ENCODE measurements at places on chromosomes 3 and 15.
A peak's percentile ranks its signal among the peaks of the same experiment; 100 is the strongest.

GRCh38 chr3:139745831-139746230 lies 68.1 kb upstream of the NMNAT3 start:
- DNase-seq = peak; percentile 32

- no peak for DNase-seq
These were observed 42.1 kb downstream of the OXSR1 start for GRCh38 chr3:38207254-38208003.

DNA sequence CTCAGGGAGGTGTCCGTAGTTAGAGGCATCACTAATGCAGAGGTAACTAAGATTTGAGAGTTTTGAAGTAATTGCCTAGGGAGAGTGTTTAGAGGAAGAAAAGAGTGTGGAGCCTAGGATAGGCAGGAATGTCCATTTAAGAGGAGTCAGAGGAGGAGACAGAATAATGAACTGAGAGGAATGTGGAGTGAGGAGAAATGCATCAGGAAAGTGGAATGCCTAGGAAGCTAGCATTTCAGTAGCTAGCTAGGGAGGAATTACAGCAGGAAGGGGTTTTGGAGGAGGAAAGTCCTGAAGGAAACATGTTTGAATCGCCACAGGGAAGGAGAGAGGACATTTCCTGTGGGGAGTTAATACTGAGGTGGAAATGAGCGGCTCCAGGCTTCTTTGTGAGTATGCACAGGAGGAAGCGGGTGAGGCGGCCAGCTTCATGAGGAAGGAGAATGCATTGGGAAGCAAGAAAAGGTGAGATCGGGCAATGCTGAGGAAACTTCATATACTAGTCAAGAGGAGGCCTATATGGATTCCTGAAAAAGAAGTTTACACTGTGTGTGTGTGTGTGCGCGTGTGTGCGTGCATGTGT lies 154.3 kb downstream of the TMEM108 start:
- no peak for DNase-seq

GRCh38 chr15:50879016-50879617 lies 29.4 kb upstream of the AP4E1 start:
- no peak for DNase-seq

- DNase-seq = no peak
These were observed 55.2 kb downstream of the PGPEP1L start for GRCh38 chr15:98952381-98952803.

DNA sequence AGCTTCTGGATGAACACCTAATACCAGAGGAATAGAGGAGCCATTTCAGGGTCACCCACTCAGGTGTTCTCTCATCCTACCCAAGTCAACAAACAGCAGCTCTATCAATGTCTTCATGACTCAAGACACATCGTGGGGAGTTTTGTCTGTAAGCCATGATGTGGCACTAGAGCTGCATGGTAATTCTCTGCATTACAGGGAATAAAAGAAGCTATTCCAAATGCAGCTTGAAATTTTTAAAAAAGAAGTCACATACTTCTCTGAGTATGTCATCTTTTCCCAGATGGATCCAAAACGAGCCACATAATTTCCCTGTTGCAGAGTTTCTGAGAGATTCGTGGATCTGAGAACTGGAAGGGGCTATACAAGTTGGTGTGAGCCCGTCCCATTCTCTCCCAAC lies 6.1 kb upstream of the THSD4 start:
- DNase-seq = peak; percentile 83

DNA sequence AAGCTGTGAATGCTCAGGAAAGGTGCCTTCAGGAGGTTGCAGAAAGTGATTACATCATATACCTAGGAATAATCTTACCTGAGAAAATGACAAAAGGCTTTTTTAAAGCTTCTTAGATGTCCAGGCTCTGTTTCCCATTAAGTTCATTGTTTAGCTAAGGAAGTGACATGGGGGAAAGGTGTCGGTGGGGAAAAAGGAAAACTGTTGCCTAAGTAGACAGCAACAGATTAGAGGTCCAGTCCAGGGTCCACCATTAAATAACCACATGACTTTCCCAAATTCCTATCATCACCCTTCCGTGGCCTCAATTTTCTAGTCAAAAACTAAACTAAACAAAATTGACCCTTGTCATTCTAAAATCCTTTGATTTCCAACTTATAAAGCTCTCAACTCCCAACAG lies 4.3 kb downstream of the WWTR1 start:
- DNase-seq = no peak

DNA sequence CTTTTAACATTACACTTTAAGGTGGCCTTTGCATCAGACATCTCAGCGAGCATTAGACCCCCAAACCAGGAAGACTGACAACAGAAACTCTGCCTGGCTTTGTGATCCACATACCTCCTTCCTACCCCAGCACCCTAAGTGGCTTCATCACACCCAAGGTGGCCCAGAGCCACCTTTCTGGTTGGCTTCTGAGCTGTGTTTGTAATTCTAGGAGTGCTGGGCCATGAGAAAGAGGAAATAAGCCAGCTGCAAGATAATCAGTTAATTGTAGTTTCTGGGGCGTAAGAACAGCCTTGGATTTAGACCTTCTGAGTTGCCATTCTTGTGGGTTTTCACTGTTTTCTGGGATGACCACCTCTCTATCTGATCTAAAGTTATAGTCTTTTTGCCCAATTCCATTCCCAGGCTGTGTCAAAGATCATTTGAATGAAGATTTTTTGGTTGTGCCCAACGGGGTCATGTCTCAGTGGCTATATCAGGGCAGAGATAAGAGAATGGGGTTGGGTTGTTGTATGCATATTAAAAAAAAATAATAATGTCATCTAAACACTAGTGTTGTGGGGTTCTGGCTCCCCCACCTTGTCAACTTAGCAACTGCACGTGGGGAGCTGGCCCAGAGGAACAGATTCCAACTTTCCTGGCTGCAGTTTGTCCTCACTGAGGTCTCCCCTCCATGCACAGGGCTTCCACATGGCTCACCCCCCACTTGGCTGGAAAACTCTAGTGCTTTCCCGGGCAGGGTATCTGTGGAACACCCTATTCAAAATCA lies 234.8 kb upstream of the WNT5A start:
- DNase-seq = peak; percentile 51

- peak; percentile 45 for DNase-seq
These were observed 137.9 kb downstream of the SSR3 start for GRCh38 chr3:156416846-156417558.

- no peak for DNase-seq
These were observed 119.6 kb downstream of the ABI3BP start for GRCh38 chr3:100873611-100874010.

GRCh38 chr3:138493804-138494606 lies 59.6 kb downstream of the ESYT3 start:
- DNase-seq = peak; percentile 76

- peak; percentile 88 for DNase-seq
These were observed 28.8 kb downstream of the LYSMD4 start for GRCh38 chr15:99704444-99704838.

DNA sequence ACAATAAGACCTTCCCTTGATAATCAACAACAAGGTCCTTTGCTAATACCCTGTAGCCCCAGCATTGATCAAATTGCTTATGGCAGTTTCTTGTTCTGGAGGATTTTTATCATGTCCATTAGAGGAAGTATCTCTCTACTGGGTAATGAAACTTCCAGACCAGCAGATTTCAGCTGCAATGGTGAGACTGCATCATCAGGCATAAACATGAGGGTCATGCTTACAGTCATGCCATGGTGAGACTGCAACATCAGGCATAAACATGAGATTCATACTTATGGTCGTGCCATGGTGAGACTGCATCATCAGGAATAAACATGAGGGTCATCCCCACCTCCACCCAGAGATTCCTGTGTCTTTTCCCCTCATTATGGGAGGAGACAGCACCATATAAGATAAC lies 129.0 kb upstream of the LIPC start:
- no peak for DNase-seq

GRCh38 chr15:28191832-28192231 lies 92.7 kb upstream of the OCA2 start:
- peak; percentile 47 for DNase-seq

GRCh38 chr3:81823882-81824395 lies 62.5 kb upstream of the GBE1 start:
- DNase-seq = peak; percentile 3

DNA sequence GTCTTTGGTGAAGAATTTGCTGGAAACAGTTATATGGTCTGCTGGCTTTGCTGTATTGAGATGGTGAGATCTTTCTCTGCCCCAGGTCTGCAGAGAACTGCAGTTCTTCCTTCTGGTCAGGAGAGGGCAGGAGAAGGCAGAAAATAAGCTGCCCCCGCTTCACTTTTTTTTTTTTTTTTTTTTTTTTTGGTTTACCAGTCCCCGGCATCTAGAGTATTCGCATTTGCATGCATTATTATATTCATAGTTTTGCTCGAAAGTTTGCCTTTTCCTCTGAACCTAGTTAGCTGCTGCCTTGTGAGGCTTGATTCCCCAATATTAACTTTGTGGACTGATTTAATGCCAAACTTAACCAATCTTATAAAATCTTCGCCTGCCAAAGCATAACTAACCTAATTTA lies 10.6 kb upstream of the PARL start:
- DNase-seq = peak; percentile 62

DNA sequence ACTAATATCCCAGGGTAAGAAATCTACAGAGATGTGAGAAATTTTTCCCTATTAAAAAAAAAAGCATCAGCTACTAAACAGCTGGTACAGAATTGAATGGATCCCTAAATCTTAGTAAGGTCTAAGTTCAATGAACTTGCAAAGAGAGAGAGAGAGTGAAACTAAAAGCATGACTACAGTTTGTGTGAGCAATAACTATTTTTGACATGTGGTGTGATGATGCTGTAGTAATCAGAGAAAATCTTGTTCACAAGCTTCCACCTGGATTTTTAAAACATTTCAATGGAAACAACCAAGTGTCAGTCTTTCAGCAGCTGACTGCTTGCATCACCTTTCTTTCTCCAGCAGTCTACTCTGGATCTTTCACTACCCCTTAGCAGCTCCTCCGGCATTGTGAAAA lies 45.2 kb upstream of the ABI3BP start:
- DNase-seq = peak; percentile 34

- DNase-seq = peak; percentile 9
These were observed 235.1 kb downstream of the CD47 start for GRCh38 chr3:107855710-107856109.

GRCh38 chr15:40388941-40389823 lies 6.7 kb downstream of the KNSTRN start:
- no peak for DNase-seq

DNA sequence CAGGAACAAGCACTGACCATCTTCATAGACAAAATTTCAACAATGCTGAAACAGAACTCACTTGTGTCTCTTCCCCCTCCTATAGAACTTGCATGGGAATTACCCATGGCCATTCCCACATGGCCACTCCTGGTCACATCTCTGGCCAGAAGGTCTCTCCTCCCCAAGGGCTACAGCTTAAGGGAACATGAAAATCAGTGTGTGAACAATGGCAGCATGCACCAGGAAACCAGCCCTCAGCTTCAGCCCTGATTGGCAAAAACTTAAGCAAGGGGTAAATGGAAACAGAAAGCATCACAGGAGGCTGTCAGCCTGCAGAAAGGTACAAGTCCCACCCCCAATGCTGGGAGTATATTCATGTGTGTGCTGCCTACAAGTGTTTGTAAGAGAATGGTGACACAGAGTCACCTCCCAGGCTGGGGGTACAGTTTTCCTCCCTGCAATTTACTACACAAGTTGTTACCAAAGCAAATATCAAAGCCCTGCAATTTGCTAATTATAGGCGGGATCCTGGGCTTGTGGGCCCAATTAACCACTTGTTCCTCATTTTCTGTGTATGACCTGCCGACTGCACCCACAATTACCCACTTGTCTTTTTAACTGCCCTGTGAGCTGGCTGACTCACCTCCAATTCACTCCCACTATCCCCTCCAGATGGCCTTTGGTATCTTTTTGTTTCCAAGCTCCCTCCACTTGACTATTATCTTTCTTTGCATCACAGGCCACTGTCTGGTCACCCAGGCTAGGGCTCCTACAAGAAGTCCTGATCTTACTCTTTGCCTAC lies 84.4 kb upstream of the HES1 start:
- no peak for DNase-seq

GRCh38 chr3:159029306-159030026 lies 227.6 kb downstream of the MFSD1 start:
- no peak for DNase-seq

DNA sequence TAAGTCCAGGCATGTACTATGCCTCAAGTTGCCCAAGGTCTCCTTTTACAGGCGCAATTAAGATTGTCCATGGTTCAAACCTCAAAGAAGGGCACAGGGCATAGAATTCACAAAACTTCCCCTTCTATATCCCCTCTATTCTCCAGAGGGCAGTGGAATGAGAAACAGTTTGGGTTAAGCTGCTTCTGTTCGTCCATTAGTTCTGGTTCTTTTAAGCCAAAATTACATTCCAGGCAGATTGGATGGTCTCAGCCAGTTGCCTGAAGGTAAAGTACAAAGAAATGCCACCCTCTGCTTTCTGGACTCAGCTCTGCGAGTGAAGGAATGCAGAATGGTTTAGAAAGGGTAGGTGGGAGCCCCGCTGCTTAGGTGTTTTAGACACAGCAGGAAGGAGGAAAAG lies 200.7 kb downstream of the GREM1 start:
- no peak for DNase-seq

DNA sequence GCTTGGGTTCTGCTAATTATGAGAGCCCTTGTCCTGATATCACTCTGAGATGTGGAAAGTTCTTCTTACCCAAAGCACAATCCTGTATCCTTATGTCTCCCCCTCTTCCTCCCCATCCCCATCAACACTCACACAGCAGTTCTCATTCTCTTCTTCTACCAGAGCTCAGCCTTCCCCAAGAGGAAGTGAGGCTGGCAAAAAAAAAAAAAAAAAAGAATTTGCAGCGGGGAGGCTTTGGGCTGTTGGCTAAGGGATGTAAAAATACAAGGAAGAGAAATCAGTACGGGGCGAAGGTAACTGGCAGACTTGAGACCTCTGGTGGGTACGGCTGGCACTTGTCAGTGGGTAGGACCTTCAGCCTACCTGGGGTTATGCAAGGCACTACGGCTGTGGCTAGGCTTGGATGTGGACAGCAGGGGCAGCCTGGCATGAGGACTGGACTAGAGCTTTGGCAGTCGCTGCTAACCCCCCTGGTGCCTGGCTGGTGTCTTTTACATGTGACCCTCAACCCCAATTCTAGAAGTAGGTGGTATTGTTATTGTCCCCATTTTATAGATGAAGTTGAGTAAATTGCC lies 5.4 kb downstream of the VIPR1 start:
- no peak for DNase-seq

GRCh38 chr3:123394391-123395020 lies 54.4 kb downstream of the ADCY5 start:
- DNase-seq = no peak

DNA sequence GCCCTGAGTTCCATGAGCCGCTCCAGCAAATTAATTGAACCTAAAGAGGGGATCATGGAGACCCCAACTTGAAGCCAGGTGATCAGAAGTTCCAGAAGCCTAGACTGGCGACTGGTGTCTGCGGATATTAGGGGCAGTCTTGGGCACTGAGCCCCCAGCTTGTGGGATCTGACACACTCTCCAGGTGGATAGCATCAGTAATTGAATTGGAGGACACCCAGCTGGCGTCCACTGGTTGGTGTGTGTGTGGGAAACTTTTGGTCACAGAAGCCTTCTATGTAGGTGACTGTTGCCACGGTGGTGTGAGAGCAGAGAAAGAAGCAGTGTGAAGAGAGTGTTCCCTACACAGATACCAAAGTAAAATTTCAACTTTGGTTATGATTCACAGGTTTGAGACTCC lies 106.0 kb upstream of the ADPGK start:
- DNase-seq = no peak

- DNase-seq = peak; percentile 64
These were observed 91.0 kb downstream of the EPHB1 start for GRCh38 chr3:134885877-134886621.

Measured in fibroblast of upper back skin (primary cell).